Jurkat, Clone E6-1 (cell line): ENCODE measurements at places on chromosomes 4 and X.

- no peak for DNase-seq
These were observed 142.0 kb upstream of the RBPJ start for GRCh38 chr4:26178854-26179253.

GRCh38 chr4:55329012-55329411 lies 17.0 kb upstream of the SRD5A3 start:
- no peak for DNase-seq

DNA sequence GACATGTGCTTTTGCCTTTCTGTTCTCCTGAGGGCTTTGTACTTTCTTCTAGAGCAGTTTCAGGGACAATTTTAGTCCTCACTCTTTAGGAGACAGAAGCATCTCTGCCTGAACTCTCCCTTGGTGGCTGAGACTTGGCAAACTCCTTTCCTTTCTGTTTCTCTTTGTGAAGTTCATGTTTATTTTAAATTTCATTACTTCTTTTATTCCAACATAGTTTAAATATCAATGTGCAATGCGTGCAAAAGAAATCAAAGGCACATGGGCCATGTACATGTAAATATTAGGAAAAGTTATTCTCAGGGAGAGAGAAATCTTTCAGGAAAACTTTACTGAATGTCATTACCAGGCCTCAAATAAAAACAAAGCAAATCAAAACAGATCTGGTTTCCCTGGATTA lies 177.6 kb downstream of the RNF150 start:
- no peak for DNase-seq

GRCh38 chrX:150150780-150151125 lies 212.4 kb upstream of the MAMLD1 start:
- DNase-seq = no peak

DNA sequence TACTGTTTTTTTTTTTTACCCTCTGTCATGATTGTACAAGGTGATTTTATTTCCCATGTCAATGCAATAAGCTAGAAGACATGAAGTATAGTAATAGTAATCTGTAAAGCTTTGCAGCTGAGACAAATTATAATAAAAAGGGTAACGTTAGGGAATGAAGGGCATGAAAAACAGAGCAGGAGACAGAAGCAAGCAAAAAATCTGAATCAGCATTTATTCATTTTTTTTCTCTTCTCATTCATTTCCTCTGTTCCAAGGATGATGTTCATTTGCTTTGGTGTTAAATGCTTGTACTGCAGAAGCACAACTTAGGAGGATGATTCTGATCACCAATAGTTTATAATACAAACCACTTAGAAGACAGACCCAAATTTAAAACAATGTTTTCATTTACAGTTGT lies 64.3 kb downstream of the CCKAR start:
- DNase-seq = no peak

DNA sequence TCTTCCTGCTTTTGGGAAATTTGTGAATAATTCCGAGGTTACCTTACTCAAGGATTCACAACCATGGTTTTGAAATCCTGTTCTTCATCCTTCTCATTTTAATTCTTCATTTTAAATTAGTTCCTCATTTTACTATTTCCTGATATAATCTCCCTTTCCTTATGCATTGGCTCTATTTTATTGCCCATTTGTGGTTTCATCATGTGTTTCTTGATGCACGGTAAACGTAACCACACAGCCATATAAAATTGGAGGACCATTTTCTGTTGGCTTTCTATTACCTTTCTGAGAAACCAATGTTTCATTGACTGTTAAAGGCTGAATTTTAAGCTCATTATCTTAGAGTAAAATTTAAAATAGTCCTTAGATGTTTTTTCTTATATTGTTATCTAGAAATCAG lies 100.3 kb upstream of the NDST4 start:
- DNase-seq = no peak

GRCh38 chrX:131816551-131817136 lies 206.5 kb upstream of the STK26 start:
- no peak for DNase-seq

- no peak for DNase-seq
These were observed 118.4 kb downstream of the ASB9 start for GRCh38 chrX:15151267-15152186.
